Aorta (tissue), 5 donors: ENCODE measurements at places on chromosomes 3 and 15. TPM values are rescaled to one million over a fixed set of nuclear protein-coding genes. Genes with fewer than 3 reads are reported as not detected.

SEMA3B gene
- total RNA-seq, result 57.4 TPM

OR5K2 gene
- not detected for total RNA-seq

WDR72 gene
- 0.16 TPM for total RNA-seq

DNA sequence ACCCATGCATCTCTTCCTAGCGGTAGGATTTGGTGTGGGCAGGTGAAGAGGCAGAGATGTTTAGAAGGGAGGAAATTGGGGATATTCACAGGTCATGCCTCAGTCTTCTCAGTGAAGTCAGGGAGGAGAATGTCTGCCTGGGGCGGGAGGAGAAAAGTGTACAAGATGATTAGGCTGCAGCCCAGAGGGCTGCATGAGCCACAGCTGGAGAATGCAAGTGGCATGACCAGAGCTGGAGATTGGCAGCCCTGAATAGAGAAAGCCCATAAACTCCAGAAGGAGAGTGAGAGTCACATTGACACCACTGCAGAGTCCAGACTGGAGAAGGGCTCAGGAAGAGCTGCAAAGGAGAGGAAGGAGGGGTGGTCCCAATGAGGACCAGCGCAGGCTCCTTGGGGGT is 22.6 kb downstream of the PDHB start:
- DNase-seq, result no peak
- no peaks in the 10 kb centered on the region for H3K4me1 ChIP-seq
- no peaks in the 10 kb centered on the region for H3K27me3 ChIP-seq
- peaks cover 8% of the 10 kb centered on the region for H3K36me3 ChIP-seq
- H3K27ac ChIP-seq, result no peak overlapping the region
- no peak overlapping the region for H3K4me3 ChIP-seq

GRCh38 chr3:142976621-142977398 is 13.3 kb upstream of the PAQR9 start:
- H3K27ac ChIP-seq, result no peak overlapping the region
- DNase-seq, result peak; percentile 96
- H3K27me3 ChIP-seq, result no peaks in the 10 kb centered on the region
- no peak overlapping the region for H3K4me3 ChIP-seq

DNA sequence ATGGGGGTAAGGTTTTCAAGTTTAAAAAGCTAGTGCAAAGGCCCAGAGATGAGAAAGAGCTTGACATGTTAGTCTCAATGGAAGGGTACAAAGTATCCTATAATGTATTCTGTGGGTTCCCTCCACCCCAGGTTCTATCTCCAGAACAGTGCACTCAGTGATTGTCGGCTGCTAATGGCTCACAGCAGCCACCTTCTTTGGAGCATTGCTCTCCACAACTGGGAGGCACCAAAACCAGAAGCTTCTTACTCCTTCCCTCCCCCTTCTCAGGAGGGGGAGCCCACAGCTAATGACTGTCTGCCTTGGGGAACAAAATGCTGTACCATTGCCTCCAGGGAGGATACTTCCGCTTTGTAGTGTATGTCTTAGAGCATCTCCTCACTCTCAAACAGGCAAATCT is 439.4 kb upstream of the RBMS3 start:
- no peak overlapping the region for H3K4me3 ChIP-seq
- no peak for DNase-seq
- no peaks in the 10 kb centered on the region for H3K36me3 ChIP-seq
- no peak overlapping the region for H3K27ac ChIP-seq
- no peaks in the 10 kb centered on the region for H3K27me3 ChIP-seq

DNA sequence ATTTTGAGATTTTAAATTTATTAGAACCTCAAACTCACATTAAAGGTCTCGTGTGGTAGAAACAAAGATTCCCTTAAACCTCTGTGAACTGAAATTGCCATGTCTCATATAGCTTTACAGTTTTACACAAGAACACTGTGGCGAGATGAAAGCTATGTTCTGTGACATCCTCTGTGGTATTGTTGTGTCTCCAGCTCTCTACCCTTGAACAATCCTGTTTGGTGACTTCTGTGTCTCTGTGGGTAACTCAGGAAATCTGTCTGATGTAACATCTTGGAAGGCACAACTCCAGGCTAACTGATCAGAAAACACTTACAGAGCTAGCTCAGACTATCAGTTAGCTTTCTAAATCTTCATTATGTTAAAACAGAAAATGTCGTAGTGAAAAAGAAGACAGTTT is 318.8 kb upstream of the GBE1 start:
- H3K27me3 ChIP-seq, result no peaks in the 10 kb centered on the region
- no peaks in the 10 kb centered on the region for H3K4me1 ChIP-seq
- H3K4me3 ChIP-seq, result no peak overlapping the region
- DNase-seq, result no peak

GRCh38 chr3:31436830-31437229 is 95.9 kb upstream of the STT3B start:
- H3K4me1 ChIP-seq, result no peaks in the 10 kb centered on the region
- H3K4me3 ChIP-seq, result no peak overlapping the region
- H3K27me3 ChIP-seq, result no peaks in the 10 kb centered on the region
- no peaks in the 10 kb centered on the region for H3K36me3 ChIP-seq

- H3K36me3 ChIP-seq, result no peaks in the 10 kb centered on the region
- DNase-seq, result no peak
- H3K27me3 ChIP-seq, result no peaks in the 10 kb centered on the region
- H3K4me3 ChIP-seq, result no peak overlapping the region
- H3K27ac ChIP-seq, result no peak overlapping the region
Observed at GRCh38 chr15:82580713-82581112, 40.5 kb upstream of the RPS17 start.
